Fibroblast of skin of right quadriceps (primary cell): ENCODE measurements at places on chromosomes 5 and 9.
A peak's percentile ranks its signal among the peaks of the same experiment; 100 is the strongest.

- no peak for DNase-seq
Measured at GRCh38 chr9:105223544-105224140, 20.8 kb upstream of the SLC44A1 start.

DNA sequence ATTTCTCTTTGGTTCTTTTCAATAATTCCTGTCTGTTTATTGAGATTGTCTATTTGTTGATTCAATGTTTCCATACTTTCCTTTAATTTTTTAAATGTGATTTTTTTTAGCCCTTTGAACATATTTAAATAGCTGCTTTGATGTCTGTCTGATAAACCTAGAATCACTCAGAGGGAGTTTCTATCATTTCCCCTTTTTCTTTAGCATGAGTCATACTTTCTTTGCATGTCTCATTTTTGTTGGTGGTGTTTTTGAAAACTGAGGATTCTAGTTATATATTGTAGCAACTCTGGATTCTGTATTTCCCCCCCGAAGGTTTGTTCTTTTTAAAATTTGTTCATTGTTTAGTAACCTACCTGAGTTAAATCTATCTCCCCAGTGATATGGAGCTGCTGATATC is 24.2 kb upstream of the ZNF618 start:
- no peak for DNase-seq

DNA sequence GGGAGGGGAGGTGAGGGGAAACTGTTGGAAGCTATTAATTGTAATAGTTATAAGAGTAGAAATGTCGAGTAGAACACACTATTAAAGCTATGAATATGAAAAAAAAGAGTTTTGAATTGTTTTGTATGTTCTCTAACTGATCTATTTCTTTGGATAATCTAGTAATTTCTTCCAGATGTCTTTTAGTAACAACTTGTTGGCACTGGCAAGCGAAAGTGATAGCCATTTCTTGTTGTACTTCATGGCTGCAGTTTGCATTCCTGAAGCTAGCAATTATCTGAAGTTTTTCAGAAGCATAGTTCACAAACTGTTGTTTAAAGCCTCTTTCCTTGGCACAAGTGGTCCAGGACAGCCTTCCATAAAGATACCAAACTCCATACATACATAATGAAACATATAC is 49.4 kb upstream of the SPATA31C2 start:
- peak; percentile 57 for DNase-seq

DNA sequence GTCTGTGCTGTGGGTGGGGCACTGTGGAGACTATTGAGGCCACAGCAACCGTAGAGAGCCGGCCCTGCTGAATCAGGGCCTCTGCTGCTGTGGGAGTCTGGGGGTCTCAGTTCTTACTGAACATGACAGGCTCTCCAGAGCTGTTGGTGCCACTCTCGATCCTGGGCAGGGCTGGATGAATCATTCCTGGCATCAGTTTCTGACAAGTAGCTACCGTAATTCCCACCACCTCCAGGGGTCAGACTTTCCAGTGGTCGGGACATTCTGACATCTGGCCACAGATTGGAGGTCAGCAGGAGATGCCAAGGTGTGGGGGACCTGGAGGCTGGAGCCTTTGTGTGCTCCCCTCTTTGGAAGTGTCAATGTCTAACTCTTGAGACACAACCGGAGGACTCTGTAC is 188.4 kb downstream of the IRX2 start:
- no peak for DNase-seq

GRCh38 chr9:131776473-131776872 is 36.6 kb upstream of the RAPGEF1 start:
- peak; percentile 37 for DNase-seq

DNA sequence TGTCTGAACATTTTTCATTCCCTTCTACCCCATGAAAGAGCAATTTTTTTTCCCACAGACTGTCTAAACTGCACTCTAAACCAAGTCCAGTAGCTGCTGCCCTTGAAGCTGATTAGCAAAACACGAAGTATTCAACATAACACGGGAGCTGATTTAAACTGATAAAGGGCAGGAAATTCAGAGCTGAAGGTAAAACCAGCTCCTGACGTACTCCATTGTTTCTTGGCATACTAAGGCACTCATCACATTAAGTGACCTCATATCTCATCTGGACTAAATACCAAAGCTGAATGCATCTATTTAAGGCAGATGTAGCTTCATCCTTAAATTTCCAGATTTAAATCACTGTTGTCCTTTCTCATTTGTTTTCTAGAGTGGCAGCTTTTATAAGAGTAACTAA is 12.0 kb downstream of the GDF9 start:
- no peak for DNase-seq

GRCh38 chr9:29798599-29798998 is 2225.3 kb upstream of the C9orf72 start:
- DNase-seq, result no peak

- DNase-seq, result no peak
Measured at GRCh38 chr5:11719888-11720481, 184.3 kb downstream of the CTNND2 start.

GRCh38 chr5:88502179-88503040 is 233.8 kb upstream of the TMEM161B start:
- DNase-seq, result no peak

DNA sequence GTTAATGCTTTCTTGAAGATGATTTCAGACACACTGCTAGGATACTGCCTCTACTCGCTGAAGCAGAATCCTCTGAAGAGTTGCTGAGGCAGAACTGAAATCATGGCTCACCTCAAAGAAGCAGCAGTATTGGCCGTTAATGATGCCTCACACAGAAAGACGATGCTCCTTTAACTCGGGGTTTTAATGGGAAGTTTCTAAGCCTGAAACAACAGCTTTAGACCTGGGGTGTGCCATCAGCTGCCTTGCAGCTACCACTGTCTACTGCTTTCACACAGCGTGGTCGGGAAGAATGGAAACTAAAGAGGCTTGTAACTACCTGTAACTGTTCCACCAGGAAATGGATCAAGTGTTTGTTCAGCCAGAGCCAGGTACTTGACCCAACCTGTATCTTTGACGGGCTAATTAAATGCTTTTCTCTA is at the start of gene CTXN3:
TSS of gene CTXN3 (plus strand) at position 65 of the 422 bp plus-strand sequence. CDS start 8,440 bp downstream, outside the sequence.
- no peak for DNase-seq

DNA sequence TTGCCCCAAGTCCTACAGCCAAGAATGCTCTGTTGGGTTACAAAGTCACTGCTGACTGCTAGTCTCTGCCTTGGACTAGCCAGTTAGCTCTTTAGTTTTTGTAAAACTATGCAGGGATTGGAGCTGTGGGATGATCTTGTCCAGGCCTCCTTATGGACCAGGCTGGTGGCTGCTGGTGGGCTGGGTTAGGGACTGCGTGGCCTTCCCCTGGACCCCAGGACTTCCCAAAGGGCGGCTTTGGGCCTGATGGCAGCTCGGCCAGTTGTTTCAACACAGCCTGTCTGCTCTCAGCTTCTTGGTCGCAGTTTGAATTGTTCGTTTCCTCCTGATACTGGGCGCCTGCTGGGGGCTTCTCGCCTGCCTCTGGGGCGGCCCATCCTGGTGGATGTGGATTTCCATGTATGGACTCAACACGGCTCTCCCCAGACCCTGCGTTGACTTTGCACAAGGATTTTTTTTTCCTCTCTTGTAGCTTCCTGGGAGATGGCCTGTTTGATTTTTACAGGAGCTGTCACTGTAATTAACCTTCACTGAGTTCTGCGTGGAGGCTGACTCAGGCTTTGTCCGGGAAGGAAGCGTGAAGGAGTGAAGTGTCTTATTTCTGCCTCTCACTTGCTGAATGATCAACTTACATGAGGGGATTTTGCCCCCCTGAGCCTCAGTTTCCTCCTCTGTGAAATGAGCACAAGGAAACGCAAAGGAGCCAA is 91.9 kb upstream of the NEURL1B start:
- DNase-seq, result no peak

DNA sequence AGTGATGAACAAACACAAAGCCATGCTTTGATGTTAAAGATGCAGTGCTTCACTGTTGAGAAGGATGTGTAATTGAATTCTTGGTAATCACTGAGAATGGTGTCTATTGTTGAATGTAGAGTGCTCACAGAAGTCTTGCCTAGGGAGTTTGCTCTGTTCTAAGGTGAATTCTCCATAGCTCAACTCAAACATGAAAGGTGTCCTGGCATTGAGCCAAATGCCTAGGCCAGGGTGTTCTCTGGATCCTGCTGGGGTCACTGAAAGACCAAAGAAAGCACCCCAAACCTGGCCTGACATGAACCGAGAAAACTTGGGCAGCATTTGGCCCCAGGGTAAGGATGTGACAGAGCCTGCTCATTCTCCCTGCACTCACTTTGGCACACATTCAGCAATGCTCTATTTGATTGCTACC is 217.3 kb downstream of the ARL15 start:
- DNase-seq, result no peak

GRCh38 chr9:5453673-5454072 is 3.3 kb downstream of the CD274 start:
- DNase-seq, result no peak

- peak; percentile 24 for DNase-seq
Measured at GRCh38 chr5:174553556-174553955, 170.8 kb upstream of the MSX2 start.

DNA sequence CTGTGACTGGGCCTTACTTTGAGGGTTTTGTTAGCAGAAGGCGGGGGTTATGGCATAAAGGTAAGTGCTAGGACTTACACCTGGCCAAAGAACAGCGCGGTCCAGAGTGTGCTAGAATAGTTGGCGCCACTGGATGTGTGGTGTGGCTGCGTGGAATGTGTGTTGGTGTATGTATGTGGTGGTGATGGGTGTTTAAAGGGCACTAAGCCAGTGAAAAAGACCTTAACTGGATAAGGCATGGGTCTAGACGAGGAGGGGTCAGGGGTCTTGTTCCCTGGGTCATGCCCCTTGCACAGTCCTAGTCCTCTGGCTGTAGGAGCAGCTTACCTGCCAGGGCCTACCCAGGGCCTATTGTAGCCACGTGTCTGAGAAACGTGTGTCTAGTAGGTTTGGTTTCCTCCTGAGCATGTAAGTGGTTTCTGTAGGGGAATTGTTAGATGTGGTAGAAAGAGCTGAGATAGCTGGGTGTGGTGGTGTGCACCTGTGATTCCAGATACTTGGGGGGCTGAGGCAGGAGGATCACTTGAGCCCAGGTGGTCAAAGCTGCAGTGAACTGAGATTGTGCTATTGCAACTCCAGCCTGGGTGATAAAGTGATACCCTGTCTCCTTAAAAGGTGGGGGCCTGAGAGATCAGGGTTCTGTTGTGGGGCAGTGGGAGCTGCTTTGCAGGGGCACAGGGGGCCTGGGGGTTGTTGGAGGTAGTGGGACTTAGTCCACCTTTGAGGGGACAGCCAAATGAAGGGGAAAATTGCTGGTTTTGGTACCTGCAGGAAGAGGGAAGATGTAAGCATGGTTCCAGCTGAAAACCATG is 55.2 kb downstream of the HSPA4 start:
- DNase-seq, result no peak

DNA sequence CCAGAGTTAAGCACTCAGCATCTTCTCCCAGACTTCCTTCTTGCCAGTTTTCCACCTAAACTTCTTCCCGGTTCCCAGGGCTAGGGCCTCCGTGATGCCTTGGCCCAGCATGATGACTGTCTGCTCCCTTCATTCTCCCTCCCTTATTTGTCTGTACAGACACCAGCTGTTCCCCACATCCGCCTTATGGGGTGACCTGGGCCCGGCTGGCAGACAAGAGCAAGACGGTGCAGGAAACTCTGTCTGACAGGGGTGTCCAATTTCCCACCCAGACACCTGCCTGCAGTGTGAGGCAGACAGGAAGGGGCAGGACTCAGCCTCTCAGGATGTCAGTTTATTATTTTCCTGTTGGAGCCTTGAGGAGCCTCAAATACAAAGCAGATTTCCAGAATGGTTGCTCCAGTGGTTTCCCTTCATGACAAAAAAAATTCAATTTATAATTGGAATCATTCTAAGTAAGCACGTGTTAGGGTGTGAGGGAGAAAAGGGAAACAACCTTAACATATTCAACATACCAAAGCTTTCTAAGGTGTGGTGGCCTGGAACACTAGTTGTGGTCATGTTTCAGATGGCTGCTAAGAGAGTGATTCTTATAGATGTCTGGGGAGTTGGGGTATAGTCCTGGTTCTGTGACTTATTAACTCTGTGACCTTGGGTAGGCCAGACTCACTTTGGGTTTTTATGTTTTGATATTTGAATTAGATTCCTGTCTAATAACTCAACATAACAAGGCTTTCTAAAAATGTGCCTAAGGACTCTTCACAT is 234.5 kb downstream of the PAPPA start:
- DNase-seq, result no peak

- DNase-seq, result no peak
Measured at GRCh38 chr5:89229331-89230070, 346.5 kb upstream of the MEF2C start.

DNA sequence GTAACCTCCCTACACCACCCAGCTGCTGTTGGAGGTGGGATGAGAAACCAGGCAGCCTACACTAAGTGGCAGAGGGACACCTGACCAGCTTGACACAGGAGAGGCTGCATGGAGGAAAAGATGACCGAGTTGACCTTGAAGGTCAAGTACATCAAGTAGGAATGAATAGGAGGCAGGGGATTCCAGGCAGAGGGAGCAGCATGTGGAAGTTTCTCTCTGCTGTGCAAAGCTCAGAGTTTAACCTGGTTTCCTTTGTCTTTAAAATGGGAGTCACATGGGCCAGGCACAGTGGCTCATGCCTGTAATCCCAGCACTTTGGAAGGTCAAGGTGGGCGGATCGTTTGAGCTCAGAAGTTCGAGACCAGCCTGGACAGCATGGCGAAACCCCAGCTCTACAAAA is 32.6 kb downstream of the SPRY4 start:
- no peak for DNase-seq

DNA sequence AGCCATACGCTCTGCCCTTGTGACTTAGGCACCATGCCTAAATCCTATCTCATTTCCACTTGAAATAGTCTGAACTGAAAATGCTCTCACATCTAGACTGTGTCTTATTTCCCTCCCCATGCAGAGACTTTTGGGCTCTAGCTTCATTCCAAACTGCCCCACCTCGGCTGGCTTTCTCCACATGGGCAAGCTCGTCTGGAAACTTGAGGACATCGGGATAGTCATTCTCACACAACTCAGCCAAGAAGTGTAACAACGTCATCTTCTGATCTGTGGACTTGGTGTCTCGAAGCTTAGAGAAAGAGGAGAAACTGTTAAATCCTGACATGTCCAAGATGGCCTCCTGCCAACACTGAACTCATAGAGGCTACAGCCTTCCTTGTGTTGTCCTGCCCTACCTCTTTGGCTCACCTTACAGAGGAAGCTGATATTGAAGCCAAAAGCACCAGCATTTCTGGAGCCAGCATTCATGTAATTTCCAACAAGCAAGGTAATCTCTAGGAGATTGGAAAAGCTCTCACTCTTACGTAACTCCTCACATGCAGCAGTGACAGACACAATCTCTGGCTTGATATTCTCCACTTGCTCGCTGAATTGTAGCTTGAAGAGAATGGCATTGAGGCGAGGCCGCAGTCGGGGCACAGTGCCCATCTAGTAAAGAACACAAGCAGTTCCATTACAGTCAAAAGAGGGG is 39.6 kb downstream of the PCDHGC5 start:
- no peak for DNase-seq

DNA sequence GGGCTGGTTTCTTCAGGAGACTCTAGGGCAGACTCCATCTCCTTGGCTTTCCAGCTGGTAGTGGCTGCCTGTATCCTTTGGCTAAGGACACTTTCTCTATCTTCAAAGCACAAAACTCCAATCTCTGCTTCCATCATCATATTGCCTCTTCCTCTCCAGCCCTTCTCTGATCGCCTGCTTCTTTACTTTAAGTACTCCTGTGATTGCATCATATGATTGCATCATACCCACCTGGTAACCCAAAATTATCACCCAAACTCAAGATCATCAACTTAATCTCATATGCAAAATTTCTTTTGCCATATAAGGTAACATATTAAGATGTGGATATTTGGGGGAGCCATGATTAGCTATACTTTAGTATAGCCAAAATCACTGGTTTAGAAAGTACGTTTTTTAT is 1092.6 kb upstream of the CDH6 start:
- DNase-seq, result no peak
